Tibial nerve (tissue), 4 donors: ENCODE measurements at places on chromosomes 1 and 21. TPM values are rescaled to one million over a fixed set of nuclear protein-coding genes. Genes with fewer than 3 reads are reported as not detected.

EVA1B gene
- 128 TPM for total RNA-seq

- no peak overlapping the region for H3K27ac ChIP-seq
- H3K36me3 ChIP-seq = peaks cover 5% of the 10 kb centered on the region
- H3K4me3 ChIP-seq = no peak overlapping the region
- H3K27me3 ChIP-seq = no peaks in the 10 kb centered on the region
- no peak for DNase-seq
Measured at GRCh38 chr1:1255078-1255477, 8.6 kb upstream of the C1QTNF12 start.

DNA sequence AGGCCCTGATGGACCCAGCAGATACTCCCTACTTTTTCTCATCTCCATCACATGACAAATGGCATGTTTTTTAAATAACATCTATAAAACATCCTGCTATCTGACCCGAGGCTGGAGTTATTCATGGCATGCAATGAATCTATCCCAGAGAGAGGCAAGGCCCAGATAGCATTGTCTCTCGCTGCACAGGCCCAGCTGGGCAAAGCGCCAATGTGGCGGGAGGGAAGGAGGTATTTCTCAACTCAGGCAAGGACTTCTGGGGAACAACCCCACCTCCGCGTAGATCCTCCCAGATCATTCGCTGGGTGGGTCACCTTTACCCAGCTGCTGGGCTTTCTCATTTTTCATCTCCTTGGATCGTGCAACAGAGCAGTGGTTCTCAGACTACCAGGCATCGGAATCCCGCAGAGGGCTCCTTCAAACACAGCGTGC lies 59.8 kb downstream of the ERG start:
- H3K27me3 ChIP-seq = no peaks in the 10 kb centered on the region
- H3K27ac ChIP-seq = no peak overlapping the region
- no peak for DNase-seq
- no peaks in the 10 kb centered on the region for H3K36me3 ChIP-seq
- no peaks in the 10 kb centered on the region for H3K4me1 ChIP-seq
- no peak overlapping the region for H3K4me3 ChIP-seq

DNA sequence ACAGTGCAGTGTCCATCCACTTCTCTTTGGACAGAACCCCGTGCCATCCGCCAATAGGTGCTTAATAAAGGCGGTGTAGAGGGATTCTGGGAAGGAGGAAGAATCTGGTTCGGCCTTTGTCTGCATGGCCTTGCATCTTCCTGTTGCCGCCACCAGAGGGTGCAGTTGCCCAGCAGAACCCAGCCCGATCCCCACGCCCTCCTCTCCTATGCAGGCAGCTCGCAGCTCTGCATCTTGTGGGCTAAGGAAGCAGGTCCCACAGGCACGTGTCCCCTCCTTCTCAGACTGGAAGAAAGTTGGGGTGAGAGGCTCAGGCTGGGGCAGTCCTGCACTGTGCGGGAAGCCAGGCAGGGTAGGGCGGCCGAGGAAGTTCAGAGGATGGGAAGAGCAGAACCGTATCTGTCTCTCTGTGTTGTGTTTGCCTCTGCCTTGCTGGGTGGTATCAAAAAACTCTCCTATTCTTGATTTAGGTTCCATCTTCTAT lies 20.8 kb downstream of the NAV1 start:
- H3K36me3 ChIP-seq = no peaks in the 10 kb centered on the region
- H3K4me3 ChIP-seq = no peak overlapping the region
- H3K27ac ChIP-seq = no peak overlapping the region
- H3K4me1 ChIP-seq = peaks cover 87% of the 10 kb centered on the region
- peak; percentile 72 for DNase-seq

DNA sequence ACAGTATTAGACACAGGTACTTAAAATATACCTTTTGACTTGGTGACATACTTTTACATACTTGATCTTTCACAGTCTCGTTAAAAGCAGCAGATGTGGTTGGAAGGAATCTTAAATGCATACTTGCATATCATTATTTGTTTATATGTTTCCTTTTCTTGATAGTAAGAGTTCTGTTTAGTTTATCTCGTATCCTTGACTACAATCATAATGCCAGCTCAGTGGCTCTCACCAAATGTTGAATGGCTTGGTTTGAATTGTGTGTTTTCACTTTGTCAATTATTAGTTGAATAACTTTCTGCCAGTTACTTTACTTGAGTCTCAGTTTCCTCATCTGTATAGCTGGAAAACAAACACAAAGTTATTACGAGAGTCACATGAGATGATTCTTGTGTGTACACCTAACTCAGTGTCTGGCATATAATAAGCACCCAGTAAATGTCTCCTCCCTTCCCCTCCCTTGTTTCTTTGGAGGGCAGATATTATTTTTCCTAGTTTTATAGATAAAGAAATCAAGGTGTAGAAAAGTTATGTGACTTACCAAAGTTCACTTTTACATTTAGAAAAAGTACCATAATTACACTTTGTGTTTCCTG lies 131.6 kb upstream of the IVNS1ABP start:
- DNase-seq = no peak
- no peaks in the 10 kb centered on the region for H3K36me3 ChIP-seq
- no peak overlapping the region for H3K4me3 ChIP-seq
- no peaks in the 10 kb centered on the region for H3K27me3 ChIP-seq

GRCh38 chr1:39826583-39826982 lies 37.9 kb upstream of the BMP8B start:
- no peak overlapping the region for H3K4me3 ChIP-seq
- H3K36me3 ChIP-seq = no peaks in the 10 kb centered on the region
- no peak overlapping the region for H3K27ac ChIP-seq
- no peak for DNase-seq

DNA sequence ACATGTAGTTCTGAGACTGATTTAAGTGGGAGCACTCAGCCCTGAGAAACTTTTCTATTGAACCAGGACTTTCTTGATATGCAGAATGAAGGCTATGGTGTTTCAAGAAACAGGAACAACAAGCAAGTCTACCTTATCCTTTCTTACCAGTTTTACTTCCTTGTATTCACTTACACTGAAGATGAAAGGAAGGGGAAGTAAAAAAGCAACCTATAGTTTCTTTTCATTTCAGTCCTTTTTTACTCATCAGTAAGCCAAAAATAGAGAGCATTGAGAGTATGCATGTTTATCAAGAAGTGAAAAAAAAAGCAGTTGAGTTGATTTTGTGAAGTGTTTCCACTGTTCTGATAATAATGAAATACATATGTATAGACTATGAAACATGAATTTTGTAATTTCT lies 1010.3 kb downstream of the AMY1C start:
- DNase-seq = no peak
- H3K27ac ChIP-seq = no peak overlapping the region
- no peak overlapping the region for H3K4me3 ChIP-seq
- no peaks in the 10 kb centered on the region for H3K36me3 ChIP-seq
- H3K27me3 ChIP-seq = no peaks in the 10 kb centered on the region

- no peak overlapping the region for H3K4me3 ChIP-seq
- no peaks in the 10 kb centered on the region for H3K27me3 ChIP-seq
- no peak overlapping the region for H3K27ac ChIP-seq
- no peak for DNase-seq
- no peaks in the 10 kb centered on the region for H3K36me3 ChIP-seq
Measured at GRCh38 chr1:227362039-227362438, 43.7 kb upstream of the CDC42BPA start.

GRCh38 chr1:75502776-75503175 lies 108.1 kb downstream of the SLC44A5 start:
- no peaks in the 10 kb centered on the region for H3K4me1 ChIP-seq
- no peaks in the 10 kb centered on the region for H3K27me3 ChIP-seq
- H3K36me3 ChIP-seq = no peaks in the 10 kb centered on the region
- DNase-seq = no peak

GRCh38 chr1:151292207-151293030 lies 10.3 kb downstream of the ZNF687 start:
- no peak for DNase-seq
- H3K4me1 ChIP-seq = no peaks in the 10 kb centered on the region
- H3K27ac ChIP-seq = no peak overlapping the region
- H3K27me3 ChIP-seq = no peaks in the 10 kb centered on the region
- peaks cover 4% of the 10 kb centered on the region for H3K36me3 ChIP-seq
- no peak overlapping the region for H3K4me3 ChIP-seq

RBP7 gene
- 25.7 TPM for total RNA-seq

GRCh38 chr1:181099152-181100014 lies 10.9 kb downstream of the IER5 start:
- H3K4me3 ChIP-seq = no peak overlapping the region
- no peaks in the 10 kb centered on the region for H3K36me3 ChIP-seq
- DNase-seq = no peak
- peaks cover 21% of the 10 kb centered on the region for H3K4me1 ChIP-seq

COL18A1 gene
- total RNA-seq = 126 TPM

DNA sequence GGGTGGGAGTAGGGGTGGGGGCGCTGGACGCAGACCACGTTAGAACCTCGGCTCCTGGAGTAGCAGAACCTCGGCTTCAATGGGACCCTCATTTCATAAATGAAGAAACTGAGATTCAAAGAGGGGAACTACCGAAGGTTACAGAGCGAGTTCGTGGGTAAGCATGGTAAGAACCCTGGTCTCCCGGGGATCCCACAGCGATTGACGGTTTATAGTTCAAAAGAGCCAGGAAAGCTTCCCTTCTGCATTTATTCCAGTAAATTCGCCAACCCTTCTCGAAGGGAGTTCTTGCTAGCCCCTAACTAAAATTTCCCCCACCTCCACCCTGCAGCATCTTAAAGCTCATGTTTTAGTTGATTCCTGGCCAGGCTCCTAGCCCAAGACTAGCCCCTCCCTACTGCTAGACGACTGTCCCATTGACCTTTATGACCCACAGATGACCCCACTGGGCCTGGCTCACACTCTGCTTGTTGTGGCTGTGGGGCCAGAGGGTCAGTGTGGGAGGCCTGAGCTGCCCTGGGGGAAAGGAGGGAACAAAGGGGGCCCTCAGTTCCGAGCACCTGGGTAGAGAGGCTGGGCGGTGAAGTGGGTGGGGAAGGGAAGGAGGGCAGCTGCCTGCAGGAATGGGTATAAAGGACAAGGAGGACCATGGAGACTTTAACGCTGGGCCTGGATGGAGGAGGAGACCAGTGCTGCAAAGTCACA lies 558 bp upstream of the KIF21B start:
- no peak overlapping the region for H3K4me3 ChIP-seq
- no peaks in the 10 kb centered on the region for H3K27me3 ChIP-seq
- H3K36me3 ChIP-seq = no peaks in the 10 kb centered on the region

- DNase-seq = no peak
- H3K27ac ChIP-seq = no peak overlapping the region
- H3K36me3 ChIP-seq = peaks cover 27% of the 10 kb centered on the region
- no peaks in the 10 kb centered on the region for H3K4me1 ChIP-seq
- no peaks in the 10 kb centered on the region for H3K27me3 ChIP-seq
- no peak overlapping the region for H3K4me3 ChIP-seq
Measured at GRCh38 chr1:154910851-154911250, 25.7 kb downstream of the PMVK start.

DNA sequence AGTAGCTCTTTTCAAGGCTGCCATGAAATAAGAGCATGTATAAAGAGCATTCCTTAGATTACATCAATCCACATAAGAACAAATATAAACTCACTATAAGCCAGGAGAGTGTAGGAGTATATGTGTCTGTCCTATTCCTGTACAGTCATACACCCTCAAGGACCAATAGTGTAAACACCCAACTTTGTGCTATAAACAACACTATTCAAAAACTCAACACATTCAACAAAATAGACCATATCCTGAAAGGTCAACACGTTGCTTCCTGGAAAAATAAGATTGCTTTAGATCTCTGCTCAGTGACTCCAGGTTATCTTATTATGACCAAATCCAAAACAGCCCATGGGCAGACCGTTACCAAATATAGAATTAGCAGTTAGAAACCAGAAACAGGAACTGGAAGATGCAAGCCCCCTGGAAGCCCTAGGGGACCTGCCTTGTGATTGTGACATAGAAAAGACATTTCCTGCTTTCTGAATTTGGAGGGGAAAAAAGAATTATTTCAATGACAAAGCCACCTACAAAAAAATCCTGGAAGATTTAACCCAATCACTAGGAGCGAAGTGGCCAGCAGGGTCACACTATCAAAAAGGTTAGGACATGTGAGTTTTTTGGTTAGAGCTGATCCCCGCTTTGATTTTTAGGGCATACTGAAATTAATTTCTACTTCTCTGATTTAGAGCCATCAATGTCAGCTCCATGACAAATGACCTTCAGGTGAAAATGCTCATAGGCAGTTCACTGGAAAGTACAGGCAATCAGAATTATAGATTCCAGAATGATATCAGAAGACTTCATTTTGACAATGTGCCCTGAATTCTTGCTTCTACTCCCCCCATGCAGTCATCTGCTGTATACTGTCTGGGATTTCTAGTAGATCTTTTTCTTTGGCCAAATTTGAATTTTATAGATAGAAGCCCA lies 59.9 kb downstream of the LRRC8C start:
- no peak overlapping the region for H3K27ac ChIP-seq
- H3K4me3 ChIP-seq = no peak overlapping the region
- H3K4me1 ChIP-seq = peaks cover 5% of the 10 kb centered on the region
- no peaks in the 10 kb centered on the region for H3K27me3 ChIP-seq
- no peaks in the 10 kb centered on the region for H3K36me3 ChIP-seq
- no peak for DNase-seq

TTC39A gene
- 0.84 TPM for total RNA-seq

MRTO4 gene
- 33.0 TPM for total RNA-seq

GRCh38 chr1:11316701-11317100 lies 43.7 kb downstream of the UBIAD1 start:
- no peak overlapping the region for H3K27ac ChIP-seq
- H3K4me1 ChIP-seq = peaks cover 11% of the 10 kb centered on the region
- no peak overlapping the region for H3K4me3 ChIP-seq
- no peaks in the 10 kb centered on the region for H3K27me3 ChIP-seq
- DNase-seq = peak; percentile 6

DNA sequence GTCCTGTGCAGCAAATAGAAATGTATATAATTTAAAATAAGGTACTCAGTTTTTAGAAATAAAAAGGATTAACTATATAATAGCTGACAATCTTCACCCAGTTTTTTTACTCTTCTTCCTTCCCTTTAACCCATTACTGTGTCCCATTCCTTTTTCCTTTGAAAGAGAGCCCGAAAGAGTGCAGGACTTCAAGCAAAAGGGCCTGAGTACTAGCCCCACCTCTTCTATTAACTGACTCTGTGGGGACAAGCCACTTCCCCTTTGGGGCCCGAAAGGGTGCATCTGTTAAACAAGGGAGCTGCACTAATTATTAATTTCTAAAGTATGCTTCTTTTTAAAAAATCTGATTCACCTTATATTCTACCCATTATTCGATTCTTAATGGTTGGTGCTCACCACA lies 3.3 kb downstream of the USP24 start:
- H3K27ac ChIP-seq = peak overlapping the region; percentile 48
- H3K36me3 ChIP-seq = no peaks in the 10 kb centered on the region
- DNase-seq = no peak
- no peaks in the 10 kb centered on the region for H3K27me3 ChIP-seq

- no peaks in the 10 kb centered on the region for H3K4me1 ChIP-seq
- no peak for DNase-seq
- no peaks in the 10 kb centered on the region for H3K36me3 ChIP-seq
- no peak overlapping the region for H3K27ac ChIP-seq
Measured at GRCh38 chr1:50894340-50894739, 65.7 kb downstream of the FAF1 start.

SARS1 gene
- 118 TPM for total RNA-seq

DNA sequence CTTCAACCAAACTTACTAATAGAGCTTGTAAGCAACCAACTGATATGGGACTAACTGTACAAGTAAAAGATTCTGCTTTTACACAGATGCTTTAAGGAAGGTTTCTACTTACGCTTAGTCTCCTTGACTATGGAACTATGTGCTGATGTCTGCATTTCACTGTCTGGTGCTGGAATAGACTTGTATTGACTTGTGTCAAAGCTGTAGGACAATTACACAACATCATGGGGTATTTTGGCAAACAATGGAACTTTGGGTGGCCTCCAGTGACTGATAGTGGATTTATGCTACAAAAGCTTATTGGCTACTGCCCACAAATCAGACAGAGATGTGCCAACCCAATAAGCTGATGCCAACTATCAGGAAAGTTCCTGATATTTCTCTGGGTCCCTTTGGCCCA lies 10.6 kb downstream of the CBR1 start:
- H3K27ac ChIP-seq = no peak overlapping the region
- H3K4me3 ChIP-seq = no peak overlapping the region
- H3K4me1 ChIP-seq = no peaks in the 10 kb centered on the region
- H3K36me3 ChIP-seq = no peaks in the 10 kb centered on the region
- DNase-seq = no peak
